KBM-7 (cell line): ENCODE measurements at places on chromosomes 2 and 18.

DNA sequence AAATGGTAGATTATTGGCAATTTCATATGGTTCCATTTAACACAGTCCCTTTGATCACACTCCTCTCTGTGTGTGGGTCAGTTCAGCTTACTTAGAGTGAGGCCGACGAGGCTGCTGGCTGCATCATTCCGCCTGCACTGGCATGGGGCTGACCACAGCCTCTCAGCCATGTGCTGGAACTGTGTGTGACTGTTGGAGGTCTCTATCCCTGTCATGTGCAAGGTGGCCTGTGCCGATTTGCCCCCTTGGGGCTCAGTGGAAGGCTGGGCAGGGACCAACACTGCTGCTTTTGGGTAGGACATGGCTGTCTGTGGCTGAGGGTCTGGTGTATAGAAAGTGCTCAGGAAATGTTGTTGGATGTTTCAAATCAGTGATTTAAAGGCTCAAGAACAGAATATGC lies 454.0 kb upstream of the HS6ST1 start:
- no peak for DNase-seq

DNA sequence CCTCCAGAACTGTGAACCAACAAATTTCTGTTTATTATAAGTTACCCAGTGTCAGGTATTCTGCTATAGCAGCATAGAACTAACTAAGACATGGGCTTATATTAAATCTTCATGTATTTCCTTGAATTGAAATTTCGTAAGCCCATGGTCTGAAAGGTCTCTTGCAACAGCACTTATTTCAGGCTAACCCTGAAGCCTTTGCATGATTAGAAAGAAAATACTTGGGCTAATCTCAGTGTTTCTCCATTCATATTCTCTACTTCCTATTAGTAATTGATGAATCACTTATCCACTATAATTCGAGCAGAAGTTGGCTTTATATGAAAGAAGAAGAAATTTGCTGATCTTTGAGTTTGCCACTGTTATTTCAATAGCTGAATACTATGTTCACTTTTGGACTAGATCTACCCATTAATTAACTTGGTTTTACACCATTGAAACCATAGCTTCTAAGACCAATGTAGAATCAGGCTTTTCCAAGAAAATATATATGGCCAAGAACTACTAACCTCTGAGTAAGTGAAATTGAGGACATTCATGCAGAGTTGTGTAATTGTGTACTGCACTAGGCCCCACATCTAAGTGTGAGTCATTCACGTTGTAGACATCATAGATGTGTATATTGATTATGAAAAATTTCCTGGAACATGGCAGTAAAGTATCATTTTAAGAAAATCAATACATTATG lies 731.6 kb downstream of the SOCS6 start:
- DNase-seq: no peak

DNA sequence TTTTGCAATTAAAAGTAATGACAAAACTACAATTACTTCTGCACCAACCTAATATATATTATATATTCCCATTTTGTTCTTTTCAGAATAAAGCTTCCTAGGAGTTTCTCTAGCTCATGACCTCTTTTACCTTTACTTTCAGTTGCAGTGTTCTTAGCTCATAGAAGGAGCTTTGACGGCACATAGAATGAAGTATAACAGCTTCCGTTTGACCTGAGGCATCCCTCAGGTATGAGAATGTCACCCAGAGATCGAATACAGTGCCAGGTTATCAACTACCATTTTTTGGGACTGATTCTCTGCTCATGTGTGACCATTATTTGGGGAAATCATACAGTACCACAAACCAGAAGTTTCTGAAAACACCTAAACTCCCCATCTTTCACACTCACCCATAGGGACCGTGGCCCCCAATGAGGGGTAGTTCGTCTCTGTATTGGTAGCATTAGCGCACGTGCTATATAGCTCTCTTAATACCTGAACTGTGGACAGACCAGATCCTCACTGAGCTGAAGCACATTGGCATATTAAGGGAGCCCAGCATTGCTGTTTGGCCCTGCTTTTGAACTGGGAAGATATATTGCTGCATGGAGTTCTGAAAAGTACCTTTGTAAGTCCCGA lies 123.0 kb downstream of the SPTBN1 start:
- DNase-seq: no peak

- no peak for DNase-seq
These were observed 59.0 kb downstream of the PXDN start for GRCh38 chr2:1685078-1685956.

DNA sequence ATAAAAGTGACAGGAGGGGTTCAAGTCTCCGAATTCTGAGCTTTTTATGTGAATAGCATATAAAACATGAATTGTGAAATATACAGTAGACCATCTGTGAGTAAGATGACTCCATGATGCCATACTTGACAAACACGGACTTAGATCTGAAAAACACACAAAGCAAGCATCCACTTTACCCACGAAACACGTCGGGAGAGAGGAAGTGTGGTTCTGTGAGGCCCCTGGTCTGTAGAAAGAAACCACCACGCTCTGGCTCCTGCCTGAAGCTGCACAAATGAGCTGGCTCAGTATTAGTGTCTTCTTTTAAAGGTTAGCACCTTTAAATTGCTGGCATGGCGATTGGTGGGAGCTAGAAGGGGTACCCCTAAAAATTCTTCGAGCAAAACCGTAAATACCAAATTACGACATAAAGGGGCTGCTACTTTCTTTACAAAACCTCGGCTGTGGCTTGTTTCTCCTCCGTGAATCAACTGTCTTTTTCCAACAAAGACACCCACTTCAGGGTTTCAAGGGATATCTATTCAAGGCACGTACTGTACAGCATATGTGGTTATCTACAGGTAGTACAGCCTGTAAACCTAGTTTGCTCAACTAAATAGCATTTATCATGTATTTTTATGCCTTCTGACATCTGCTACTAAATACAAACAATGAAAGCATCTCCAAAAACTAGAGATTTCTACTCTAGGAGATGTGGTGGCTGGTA lies 70.9 kb downstream of the AFF3 start:
- DNase-seq: no peak

DNA sequence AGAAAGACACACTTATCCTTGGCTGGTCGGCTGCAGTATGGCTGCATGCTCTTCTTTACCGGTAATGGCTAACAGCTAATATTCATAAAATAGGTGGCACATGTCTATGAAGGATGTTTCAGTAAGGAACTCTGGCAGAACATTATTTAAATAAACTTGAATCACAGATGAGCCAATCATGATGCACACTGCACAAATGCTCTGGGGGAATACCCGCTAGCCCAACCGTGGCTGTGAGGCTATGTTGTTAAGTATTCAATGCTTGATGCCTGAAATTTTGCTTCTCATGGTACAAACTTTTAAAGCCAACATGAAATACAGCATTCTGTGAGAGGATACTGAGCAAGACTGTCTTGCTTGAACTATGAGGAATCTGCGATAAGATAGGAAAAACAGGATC lies 505.8 kb downstream of the ZEB2 start:
- no peak for DNase-seq

DNA sequence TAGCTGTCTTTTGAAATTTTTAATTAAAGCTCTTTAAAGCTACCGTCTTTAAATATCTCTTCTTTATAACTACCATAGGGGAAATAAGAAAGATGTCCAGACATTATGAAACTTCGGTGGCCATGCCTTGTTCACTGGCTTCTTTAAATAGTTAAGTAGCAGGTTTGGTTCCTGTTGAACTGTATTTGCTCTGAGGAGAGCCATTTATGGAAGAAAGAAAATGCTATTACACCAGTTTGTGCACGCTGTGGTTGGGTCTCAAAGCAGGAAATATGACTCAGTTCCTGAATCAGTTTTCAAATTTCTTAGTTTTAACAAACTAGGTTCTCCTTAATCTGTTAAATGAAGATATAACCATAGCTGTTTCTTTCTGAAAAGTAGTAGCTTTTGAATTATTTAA lies 12.2 kb downstream of the ARPC2 start:
- DNase-seq: peak; percentile 77

DNA sequence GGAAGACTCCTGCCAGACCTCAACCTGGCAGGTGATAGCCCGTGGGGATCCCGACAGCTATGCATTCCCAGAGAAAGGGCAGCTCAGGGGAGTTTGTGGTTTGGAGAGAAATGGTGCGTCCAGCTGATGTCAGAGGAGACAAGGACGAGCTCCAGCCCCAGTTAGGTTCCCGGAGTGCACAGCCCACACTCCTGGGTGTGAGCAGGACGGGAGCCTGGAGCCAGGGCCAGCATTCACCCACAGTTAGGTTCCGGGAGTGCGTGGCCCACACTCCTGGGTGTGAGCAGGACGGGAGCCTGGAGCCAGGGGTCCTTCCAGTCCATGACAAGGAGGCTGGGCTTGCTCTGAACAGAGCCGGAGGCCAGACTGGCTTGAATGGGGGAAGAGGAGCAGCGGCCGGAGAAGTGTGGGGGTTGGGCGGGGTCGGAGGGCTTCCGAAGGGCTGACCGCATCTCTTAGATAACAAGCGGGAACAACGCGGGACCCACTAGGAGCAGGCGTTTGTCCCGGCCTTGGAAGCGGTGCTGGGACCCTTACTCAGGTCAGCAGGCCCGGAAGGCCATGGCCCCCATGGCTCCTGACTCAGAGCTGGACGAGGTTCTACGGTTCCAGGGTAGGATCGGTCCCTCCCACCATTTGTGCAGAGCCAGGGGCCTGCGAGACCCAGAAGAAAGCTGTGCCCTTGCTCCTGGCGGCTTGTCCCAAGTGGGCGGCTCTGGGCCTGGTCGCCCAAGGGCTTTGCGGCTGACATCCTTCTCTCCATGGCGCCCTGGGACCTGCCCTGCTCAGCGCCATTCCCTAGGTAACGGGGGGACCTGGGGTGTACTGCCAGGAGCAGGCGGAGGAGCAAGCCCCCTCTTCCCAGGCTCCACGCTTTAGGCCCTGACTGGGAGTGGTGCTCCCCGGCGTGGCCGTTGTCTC lies 185.6 kb downstream of the RTP5 start:
- no peak for DNase-seq

DNA sequence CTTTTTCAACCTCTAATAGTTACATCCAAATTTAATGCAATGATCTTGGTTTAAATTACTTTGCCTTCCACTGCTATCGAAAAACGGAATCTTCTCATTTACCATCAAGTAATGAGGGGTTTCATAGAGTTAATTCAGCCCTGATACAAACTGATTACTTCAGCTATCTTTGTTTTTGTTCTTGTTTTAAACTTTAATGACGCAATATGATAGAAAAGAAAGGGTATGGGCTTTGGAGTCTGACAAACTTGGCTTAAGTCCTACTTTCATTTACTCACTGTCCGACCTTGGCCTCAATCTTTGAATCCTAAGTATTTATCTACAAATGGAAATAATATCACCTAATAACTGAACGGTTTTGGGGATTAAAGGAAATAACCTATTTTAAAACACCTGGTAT lies 16.1 kb downstream of the ADAM17 start:
- DNase-seq: no peak

DNA sequence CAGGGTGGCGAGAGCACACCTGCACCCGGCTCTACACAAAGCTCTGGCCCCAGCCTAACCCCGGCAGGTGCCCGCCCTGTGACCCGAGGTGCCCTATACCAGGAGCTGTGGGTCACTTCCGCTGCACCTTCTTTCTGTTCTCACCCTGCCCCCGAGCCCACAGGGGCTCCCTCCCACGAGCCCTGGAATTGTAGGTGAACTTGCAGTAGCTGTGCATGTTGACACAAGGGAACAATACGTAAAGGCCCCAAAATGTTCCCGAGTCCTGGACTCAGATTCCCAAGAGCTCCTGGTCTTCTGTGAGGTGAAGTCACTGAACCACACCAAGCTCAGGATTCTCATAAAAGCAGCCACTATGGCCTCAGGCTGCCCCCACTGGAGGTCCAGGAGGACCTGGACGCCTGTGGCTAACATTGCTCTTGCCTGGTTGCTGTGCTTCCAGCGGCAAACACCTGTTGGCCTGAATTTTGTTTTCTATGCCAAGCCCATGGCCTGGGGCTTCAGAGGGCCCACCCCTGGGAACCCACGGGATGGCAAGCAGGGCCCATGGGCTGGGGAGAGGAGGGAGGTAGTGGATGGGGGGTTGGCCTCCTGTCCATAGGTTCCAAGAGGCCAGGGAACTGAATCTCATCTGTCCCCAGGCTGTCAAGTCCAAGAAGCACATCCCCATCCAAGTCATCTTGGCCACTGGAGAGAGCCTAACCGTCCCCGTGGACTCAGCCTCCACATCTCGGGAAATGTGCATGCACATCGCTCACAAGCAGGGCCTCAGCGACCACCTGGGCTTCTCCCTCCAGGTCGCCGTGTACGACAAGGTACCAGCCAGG lies 23.2 kb upstream of the GPR17 start:
- DNase-seq: no peak

- DNase-seq: no peak
These were observed 152.6 kb downstream of the GULP1 start for GRCh38 chr2:188444106-188444835.

DNA sequence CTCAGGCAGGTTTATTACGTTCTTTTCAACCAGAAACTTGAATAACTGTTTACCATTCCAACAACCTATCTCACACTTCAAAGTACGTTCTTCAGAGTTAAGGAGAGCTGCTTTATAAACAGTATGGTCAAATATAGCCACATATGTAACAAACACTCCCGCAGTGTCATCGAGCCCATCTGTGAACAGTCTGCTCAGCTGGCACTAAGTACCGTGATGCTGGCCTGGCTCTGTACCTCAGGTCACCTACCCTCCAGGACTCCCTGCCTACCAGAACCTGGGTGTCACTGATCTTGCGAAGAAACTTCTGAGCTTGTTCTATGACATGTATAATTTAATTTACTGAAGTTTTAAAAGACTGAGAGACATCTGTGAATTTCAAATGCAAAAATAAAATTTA lies 71.4 kb downstream of the SEPTIN10 start:
- DNase-seq: no peak

DNA sequence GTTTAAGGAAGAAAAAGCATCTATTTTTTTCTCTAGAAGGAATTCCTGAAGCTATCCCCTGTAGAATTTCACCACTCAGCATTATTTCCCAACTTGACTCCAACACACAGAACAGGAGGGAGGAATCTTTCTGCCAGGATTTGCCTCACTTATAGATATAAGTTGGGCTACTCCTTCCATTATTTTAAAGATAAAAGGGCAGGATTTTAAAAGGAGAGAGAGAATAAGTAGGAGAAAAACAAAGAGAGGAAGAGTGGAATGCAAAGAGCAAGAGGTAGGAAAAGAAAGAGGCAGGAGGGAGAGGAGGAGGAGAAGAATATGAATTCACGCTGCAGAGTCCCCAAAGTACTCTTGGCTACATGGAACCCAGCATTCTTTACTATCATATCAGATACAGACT lies 182.5 kb downstream of the TCF4 start:
- DNase-seq: no peak

GRCh38 chr2:32905270-32905669 lies 41.5 kb upstream of the LTBP1 start:
- DNase-seq: no peak

DNA sequence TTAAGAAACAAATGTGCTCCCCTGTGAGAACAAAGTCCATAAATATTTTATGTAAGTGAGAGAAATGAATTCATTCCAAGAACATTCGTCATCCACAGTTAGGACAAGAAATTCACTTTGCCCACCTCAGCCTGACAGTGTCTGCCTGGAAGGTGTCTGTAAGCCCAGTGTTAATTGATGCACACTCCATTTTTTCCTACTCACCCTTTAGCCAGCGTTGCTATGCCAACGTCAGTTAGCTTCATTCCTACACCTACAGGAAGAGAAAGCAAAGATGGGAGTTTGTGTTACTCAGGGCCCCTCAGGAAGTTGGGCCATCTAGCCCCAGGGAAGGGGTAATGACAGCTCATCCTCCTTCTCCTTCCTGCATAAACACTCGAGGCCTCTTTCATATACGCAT lies 131.0 kb downstream of the ALPK2 start:
- no peak for DNase-seq

- DNase-seq: no peak
These were observed 621.2 kb downstream of the CNTNAP5 start for GRCh38 chr2:124646166-124646815.

- DNase-seq: no peak
These were observed 134.1 kb upstream of the SIX3 start for GRCh38 chr2:44807201-44808025.

GRCh38 chr18:44988821-44989587 lies 308.3 kb downstream of the SETBP1 start:
- no peak for DNase-seq
